ENCODE measurements at places on chromosomes 1 and 21.
A peak's percentile ranks its signal among the peaks of the same experiment; 100 is the strongest.

GRCh38 chr1:79295967-79296366 is 289.4 kb upstream of the ADGRL4 start:
- DNase-seq = peak; percentile 17

DNA sequence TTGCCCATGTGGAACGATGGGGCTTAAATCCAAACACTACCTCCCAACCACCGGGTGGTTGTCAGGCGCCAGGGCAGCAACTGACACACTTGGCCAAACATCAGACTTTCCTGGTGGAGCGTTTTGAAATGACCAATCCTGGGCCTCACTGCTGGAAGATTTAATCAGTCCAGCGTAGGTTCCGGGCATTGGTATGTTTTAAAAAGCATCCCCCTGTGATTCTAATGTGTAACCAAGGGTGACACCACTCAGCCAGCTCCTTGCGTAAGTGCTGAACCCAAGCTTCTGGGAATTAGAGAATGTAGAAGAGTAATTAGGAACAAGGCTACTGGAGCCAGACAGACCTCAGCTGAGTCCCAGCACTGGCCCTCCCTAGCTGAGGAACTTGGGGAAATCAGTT is 44.8 kb upstream of the KAZN start:
- DNase-seq = no peak

DNA sequence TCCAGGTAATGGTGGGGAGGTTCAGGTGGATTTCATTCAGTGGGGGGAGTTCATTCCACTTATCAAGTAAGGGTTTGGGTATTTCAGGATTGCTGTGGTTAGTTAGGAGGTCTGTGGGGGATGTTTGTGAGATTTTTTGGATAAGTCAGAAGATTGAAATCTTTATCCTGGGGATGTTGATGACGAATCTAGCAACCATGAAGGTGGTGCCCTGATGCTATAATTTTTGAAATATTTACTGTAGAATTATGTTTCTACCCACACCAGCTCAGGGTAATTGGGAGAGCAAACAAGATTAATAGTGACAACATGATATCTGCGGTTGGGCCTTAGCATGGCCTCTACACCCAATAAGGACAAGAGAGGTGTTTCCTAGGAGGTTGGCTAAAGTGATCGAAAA is 28.3 kb downstream of the SUCO start:
- peak; percentile 20 for DNase-seq

DNA sequence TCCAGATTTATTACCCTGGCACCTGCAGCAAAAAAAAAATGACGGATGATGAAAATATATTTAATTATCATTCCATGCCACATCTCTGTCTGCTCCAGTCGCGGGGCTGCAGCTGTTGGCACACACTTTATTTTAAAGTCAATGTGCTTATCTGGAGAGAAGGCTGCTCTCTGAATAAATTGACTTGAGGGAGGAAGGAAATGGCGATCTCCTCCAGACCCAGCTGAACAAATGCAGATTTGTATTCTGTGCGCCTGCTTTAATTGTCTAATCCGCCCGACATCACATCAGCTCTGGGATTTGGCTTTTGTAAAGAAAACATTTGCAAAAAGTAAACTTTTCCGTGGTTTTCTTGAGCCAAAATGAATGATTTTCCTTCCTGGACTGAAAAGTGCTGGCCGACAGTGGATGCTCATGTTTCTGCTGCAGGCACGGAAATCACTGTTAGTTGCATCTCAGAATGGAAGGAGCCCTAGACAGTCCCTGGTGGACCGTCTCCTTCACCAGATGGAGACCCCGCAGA is 150.2 kb downstream of the CAMTA1 start:
- DNase-seq = no peak

DNA sequence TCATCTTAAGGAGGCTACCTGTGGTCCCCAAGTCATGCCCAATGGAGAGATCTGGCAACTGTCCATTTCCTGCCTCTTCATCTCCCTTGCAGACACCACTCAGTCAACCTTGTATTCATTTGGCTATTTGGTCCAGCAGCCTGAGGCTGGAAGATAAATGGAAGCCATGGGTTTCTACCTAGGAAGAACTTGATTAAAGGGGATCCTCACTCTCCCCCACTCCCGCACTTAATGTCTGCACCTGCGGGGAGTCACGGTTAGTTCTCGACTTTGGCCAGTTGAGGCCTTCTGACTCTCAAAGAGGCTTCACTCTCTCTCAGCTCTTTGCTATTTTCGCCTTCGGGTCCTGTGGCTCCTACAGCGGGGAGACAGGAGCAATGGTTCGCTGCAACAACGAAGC is 8.4 kb upstream of the ATXN7L2 start:
- DNase-seq = no peak

DNA sequence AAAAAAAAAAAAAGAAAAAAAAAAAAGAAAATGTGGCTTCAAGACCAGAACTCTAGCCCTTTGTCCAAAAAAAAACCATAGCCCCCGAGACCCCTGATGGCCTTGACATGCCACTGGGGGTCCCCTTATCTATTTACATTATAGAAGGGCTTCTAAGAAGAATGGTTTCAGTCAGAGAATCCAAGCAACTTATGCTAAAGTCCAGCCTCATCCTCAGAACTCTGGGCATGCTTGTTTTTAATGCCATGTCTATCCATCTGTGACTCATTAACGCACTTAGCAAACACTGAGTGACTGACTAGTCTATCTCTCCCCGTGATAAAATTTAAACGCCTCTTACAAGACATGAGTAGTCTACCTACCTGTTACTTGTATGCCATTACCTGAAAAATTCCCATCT is 29.3 kb downstream of the ERG start:
- peak; percentile 44 for DNase-seq

- DNase-seq = no peak
Observed at GRCh38 chr1:175385316-175385715, 192.7 kb upstream of the KIAA0040 start.

- DNase-seq = peak; percentile 6
Observed at GRCh38 chr1:170085091-170085490, 10.6 kb upstream of the KIFAP3 start.

GRCh38 chr1:963301-963651 is 2.9 kb downstream of the KLHL17 start:
- DNase-seq = no peak

- no peak for DNase-seq
Observed at GRCh38 chr1:27435566-27436203, 43.3 kb downstream of the GPR3 start.

DNA sequence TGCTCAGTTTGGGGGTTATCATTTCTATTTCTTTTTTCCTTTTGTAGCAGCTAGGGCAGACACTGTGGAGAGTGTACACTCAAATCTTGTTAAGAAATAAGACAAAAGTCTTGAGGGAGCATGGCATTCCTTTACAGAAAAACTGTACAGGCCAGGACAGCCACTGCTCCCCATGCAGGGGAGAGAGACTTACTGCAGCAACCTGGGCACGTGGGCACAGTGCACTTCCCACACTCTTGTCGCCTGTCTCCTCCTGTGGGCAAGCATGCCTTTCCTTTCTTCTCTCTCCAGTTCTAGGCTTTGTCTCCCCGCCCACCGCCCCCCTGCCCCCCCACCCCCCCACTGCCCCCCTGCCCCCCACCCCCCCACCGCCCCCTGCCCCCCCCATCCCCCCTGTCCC is 51.9 kb downstream of the PHC2 start:
- no peak for DNase-seq

DNA sequence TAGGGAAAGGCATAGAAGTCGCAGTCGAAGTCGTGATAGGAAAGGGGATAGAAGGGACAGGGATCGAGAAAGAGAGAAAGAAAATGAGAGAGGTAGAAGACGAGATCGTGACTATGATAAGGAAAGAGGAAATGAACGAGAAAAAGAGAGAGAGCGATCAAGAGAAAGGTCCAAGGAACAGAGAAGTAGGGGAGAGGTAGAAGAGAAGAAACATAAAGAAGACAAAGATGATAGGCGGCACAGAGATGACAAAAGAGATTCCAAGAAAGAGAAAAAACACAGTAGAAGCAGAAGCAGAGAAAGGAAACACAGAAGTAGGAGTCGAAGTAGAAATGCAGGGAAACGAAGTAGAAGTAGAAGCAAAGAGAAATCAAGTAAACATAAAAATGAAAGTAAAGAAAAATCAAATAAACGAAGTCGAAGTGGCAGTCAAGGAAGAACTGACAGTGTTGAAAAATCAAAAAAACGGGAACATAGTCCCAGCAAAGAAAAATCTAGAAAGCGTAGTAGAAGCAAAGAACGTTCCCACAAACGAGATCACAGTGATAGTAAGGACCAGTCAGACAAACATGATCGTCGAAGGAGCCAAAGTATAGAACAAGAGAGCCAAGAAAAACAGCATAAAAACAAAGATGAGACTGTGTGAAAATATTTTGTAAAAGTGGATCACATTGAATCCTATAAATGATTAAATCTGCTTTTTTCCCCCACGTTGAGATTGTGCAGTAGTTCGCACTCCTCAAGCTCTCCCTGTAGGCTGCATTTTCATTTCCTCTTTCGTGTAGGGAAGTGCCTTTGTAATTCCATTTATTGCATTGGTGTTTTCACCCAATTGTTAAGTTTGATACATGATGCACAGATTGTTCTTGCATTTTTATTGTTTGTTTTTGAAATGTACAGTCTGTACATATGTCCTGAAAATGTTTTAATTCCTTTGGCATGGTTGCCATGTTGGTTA is 7.5 kb downstream of the PRPF38B start:
- no peak for DNase-seq

GRCh38 chr1:47906527-47907176 is 90.5 kb downstream of the TRABD2B start:
- no peak for DNase-seq

DNA sequence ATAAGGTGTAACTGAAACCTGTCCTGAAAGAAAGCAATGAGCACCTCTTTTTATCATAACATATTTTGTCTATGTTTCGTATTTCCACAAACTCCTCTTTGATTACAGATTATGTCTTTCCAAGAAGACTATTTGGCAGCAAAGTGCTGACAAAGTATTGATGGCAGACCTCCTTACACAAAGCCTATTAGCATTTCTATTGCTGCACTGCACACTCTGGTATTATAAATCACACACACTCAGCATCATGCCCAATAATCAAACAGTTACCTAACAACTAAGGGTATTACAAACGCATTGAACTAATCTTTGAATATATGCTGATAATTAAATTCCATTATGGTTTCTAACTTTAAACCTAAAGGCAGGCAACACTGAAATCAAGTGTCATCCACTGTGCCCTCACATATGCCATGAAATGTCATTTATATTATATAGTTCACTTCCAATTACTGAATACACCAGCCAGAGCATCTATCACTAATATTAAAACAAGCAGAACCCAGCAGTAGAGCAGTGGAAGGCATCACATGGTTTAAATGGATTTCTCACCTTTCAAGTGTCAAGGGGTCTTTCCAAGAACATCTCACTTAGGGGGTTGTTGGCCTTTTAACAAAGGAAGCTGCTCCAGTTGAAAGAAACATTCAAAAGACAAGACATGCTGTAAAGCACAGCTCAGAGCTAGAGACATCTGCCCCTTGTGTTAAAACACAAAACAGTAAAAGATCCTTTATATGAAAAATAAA is 239.1 kb downstream of the RERE start:
- DNase-seq = no peak

GRCh38 chr1:153698020-153698922 is 19.8 kb downstream of the NPR1 start:
- no peak for DNase-seq

DNA sequence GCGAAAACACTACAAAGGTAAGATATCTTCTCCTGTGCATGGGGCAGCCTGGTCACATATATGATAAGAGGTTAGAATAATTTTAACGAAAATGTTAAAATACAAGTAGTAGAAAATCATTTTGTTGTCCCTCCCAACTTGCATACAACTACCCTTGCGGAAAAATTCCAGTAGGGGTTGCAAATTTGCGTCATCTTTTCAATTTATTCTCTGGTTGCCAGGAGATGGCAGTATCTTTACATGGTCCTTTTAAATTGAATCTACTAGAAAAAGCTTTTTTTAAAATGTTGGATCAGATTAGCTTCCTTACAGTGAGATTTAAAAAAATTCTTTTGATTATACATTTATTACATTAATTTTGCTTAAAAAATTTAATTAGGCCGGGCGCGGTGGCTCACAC is 10.9 kb downstream of the S100PBP start:
- no peak for DNase-seq

DNA sequence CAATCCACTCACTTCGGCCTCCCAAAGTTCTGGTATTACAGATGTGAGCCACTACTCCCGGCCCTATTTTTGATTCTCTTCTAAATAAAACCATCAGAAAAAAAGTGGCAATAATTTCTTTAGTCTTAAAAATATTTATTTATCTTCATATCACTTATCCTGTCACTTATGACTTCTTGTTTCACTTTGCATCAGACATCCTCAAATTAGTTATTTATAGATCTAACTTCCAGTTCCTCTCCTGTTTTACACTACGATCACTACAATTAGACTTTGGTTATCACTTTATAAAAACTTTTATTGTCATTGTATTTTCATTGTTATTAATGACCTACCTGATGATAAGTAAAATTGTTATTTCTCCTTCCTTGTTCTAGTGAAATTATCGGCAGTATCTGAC is 783.4 kb upstream of the BRINP3 start:
- DNase-seq = no peak

DNA sequence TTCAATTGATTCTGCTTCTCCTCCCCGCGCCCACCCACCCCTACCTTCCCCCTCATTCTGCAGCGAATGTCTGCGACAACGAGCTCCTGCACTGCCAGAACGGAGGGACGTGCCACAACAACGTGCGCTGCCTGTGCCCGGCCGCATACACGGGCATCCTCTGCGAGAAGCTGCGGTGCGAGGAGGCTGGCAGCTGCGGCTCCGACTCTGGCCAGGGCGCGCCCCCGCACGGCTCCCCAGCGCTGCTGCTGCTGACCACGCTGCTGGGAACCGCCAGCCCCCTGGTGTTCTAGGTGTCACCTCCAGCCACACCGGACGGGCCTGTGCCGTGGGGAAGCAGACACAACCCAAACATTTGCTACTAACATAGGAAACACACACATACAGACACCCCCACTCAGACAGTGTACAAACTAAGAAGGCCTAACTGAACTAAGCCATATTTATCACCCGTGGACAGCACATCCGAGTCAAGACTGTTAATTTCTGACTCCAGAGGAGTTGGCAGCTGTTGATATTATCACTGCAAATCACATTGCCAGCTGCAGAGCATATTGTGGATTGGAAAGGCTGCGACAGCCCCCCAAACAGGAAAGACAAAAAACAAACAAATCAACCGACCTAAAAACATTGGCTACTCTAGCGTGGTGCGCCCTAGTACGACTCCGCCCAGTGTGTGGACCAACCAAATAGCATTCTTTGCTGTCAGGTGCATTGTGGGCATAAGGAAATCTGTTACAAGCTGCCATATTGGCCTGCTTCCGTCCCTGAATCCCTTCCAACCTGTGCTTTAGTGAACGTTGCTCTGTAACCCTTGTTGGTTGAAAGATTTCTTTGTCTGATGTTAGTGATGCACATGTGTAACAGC is 339.9 kb downstream of the NTNG1 start:
- peak; percentile 35 for DNase-seq

- peak; percentile 84 for DNase-seq
Observed at GRCh38 chr1:183470147-183470960, 1.9 kb upstream of the SMG7 start.

DNA sequence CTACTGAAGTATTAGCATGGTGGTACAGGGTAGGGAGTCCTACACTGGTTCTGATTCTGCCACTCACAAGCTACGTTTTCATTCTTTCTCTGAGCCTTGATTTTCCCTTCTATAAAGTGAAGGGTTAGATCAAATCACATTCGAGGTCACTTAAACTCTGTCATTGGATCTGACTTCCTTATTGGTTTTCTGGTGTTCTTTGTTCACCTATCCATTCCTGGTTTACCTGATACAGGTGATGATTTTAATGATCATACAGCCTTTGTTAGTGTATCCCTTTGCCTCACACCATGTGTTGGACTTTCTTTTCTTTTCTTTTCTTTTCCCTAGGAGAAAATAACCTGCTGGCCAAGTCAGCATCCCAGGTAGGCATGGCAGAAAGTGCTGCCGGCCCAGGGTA is 74.8 kb downstream of the NOS1AP start:
- no peak for DNase-seq

GRCh38 chr1:81559662-81560350 is 240.9 kb upstream of the ADGRL2 start:
- no peak for DNase-seq

All from GM03348 (cell line).